ENCODE measurements at places on chromosomes 16 and 17.
A peak's percentile ranks its signal among the peaks of the same experiment; 100 is the strongest.

DNA sequence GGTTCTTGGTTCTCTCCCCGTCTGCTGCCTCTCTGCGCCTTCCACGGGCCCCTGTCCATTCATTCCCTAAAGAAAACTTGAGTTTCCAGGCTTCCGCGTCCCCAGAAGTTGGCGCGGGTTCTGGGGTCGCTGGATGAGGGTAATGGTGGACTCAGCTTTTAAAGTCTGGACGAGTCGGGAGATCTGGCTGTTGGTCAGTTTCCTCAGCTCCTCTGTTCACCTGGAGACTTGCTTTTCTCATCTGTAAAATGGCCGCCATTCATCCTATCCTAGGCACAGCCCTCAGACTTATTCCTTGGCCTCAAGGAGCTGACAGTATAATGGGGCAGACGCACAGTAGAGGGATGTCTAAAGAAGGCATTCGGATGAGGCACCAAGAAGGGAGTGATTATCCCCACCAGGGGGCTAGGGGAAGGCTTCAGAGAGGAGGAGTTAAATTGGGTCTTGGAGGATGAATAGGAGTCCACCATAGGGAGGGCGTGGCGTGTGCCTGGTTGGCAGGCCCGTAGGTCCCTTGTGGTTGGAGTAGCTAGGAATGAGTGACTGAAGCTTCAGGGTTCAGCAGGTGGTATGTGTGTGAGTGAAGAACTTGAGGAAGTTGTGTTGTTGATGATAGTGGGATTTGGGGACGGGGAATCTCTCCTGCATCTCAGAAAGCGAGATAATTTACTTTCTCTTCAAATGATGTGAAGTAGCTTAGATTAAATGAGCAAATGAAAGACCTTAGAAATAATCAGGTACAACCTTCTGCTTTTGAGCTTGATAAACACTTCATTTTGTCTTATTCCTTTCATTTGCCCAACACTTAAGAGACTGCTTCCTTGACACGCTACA, 652 bp downstream of the VPS35L start:
- no peak for DNase-seq

DNA sequence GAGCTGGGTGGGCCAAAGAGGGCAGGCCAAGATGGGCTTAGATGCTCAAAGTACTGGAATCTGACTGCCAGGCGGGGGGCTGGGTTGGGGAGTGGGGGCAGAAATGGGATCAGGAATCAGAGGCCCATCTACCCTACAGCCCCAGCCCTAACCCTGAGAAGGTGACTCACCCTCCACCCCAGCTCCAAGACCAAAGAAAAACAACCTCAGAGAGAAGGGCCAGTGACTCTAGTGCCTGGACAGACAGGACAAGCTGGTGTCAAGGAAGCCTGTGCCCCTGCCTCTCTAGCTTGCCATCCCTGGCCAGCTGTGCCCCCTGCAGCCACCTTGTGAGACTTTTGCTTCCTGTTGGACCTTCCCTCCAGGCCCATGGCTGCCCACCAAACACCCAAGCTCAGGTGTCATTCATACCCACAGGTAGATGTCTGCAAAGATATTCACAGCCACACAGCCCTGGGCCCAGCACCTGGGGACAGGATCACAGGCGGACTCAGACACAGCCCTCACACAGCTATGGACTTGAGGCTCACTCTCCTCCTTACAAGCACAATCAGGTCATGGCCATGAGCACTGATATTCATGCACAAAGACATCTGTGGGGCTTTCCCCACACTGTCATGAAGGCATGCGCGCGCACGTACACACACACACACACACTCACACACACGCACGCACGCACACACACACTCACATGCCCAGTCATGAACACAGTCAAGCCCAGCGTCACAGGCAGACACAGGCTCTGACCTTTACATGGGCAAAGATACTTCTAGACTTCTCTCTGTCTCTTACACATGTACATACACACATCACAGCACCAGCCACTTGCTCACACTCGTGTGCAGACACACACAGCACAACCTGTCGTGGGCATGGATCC, 2.8 kb downstream of the WNT3 start:
- no peak for DNase-seq

DNA sequence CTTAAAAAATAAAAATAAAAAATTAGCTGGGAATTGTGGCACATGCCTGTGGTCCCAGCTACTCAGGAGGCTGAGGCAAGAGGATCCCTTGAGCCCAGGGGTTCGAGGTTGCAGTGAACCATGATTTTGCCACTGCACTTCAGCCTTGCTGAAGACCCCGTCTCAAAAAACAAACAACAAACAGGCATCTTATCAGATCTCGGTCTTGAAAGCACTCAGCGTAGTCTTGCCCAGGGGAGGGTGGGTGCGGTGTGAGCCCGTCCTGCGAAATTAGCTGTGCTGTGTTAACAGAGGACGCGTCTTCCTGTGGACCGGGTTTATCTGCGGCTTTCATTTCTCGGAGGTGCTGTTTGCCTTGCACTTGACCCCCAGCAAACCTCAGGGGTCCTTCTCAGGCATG, 5.4 kb downstream of the GAA start:
- DNase-seq, result no peak

GRCh38 chr16:67053767-67054334, 24.9 kb downstream of the CBFB start:
- DNase-seq, result no peak

GRCh38 chr16:55552621-55553020, 13.9 kb upstream of the CAPNS2 start:
- DNase-seq, result no peak

- DNase-seq, result no peak
Observed at GRCh38 chr17:49996495-49997300, 1.7 kb upstream of the DLX3 start.

DNA sequence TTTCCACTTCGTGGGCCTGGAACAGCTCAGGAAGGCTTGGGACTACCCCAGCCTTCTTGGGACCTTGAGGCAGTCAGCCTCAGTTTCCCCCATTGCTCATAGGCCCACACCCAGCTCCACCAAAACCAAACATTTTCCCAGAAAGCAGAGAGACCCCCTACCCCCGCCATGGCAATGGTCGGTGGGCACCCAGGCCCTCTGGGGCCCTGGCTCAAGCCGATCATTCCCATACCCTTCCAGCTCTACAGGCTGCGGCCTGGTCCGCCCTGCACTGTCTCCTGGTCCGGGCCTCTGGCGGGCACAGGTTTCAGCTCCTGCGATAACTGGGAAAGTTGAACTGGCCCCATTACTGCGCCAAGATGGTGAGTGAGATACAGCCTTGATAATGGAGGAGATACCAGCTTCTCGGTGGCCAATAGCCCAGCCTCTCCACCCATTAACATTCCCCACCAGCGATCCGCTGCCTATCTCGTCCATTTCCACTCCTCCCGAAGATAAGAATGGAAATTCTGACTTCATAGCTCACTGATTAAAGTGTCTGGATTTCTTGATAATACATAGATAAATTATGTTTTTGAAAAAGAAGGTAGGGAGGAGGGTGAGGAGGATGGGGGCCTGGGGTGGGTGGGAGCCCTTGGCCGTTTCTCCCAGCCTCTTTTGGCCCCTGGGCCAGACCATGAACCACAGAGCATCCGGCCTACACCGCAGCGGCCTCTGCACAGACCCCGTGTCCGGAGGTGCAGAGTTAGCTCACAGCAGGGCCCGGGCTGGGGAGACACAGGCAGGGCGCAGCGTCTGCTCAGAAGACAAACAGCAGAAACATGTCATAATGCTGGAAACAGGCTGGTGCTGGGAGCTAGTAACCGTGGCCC, 11.6 kb downstream of the ZFPM1 start:
- DNase-seq, result no peak

- no peak for DNase-seq
Observed at GRCh38 chr16:10120953-10121352, 61.3 kb downstream of the GRIN2A start.

- no peak for DNase-seq
Observed at GRCh38 chr17:7443499-7444485, 1.1 kb upstream of the CHRNB1 start.

DNA sequence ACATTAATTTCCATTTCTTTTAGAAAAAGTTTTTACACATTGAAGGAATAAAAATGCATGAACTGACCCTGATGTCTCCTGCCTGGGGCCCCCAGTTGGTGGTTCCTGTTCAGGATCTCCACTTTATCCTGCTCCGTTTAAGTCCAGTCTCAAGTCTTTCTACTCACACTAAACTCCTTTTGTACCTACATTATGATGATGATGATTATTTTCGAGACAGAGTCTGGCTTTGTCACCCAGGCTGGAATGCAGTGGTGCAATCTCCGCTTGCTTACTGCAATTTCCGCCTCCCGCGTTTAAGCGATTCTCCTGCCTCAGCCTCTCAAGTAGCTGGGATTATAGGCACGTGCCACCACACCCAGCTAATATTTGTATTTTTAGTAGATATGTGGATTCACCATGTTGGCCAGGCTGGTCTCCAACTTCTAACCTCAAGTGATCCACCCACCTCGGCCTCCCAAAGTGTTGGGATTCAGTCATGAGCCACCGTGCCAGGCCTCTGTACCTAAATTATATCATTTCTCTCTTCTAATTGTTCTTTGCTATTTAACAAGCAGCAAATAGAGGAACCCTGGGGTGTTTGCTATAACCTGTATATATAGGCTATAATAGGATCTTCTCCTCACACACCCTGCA, 2.2 kb upstream of the FOXK2 start:
- no peak for DNase-seq

DNA sequence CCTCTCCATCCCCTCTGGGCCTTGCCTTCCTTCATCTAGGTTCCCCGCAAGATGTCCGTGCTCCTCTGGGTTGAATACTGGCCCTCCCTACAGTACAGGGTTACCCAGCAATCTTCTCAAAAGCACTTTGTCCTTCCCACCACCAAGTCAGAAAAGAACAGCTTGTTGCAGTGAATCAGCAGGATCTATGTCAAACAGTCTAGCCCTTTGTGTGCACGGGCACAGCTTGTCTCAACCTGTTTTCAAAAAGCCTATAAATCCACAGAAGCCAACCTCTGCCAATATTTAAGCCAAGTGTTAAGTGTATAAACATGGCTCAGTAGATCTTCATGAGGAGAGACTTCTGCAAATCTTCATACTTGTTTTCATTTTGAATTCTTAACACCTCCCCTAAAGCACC, 25.2 kb downstream of the C17orf67 start:
- DNase-seq, result no peak

DNA sequence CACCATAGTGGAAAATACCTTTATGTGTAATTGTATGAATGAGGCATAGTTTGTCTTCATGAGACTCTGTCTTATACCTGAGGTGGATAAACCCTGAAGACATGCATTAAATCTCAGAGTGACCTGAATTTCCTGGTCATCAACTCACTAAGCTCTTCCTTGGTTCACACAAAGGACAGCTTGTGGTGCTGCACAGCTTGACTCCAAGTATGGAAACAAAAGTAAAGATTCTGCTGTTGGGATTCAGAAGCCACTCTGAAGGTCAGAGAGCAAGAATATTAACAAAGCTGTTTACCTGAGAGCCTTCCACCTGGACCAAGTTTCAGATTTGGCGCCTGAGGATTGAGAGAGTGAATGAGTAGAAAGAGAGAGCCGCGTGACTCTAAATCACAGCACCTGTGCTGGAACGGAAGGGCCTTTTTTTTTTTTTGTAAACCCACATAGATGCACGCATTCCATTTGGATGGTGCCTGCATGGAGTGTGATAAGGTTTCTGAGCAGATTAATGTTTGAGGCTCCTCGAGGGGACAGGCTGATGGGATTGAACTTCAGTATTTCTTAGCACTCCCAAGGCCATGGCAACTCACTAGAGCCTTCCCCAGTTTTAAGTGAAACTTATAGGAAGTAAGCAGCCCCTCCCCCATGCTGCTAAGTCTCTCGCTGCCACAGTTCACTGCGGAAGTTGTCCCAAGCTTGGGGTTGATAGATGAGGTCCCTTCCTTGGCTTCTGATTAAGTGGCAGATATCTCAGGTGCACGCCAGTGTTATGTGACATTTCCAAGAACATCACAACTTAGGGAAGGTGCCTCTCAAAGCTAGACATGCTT, 28.7 kb downstream of the CALB2 start:
- no peak for DNase-seq

DNA sequence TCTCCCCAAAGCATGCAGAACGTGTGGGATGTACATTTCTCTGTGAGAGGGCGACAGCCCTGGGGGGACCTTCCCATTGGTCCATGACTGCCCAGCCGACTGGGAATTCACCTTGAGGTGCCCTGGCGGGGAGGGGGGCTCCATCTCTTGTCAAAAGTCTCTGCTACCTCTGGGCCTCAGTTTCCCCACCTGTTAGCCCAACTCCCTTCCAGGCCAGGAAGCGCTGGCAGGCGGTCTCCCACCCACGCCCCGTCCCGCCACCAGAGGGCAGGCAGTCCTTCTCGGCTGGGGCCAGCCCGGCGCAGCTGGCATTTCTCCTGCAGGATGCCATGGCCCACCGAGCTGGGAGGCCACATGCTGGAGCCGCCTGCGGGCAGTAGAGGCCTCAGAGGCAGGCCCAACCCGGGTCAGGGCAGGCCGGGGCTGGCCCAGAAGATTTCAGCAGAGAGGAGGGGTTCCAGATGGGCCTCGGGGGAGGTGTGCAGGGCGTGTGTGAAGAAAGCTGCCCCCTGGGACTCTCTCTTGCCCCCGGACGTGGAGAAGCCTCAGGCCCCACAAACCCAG, 16.6 kb downstream of the CD7 start:
- no peak for DNase-seq

- DNase-seq, result peak; percentile 39
Observed at GRCh38 chr16:31868691-31869167, 4.9 kb upstream of the ZNF267 start.

- DNase-seq, result no peak
Observed at GRCh38 chr17:79097226-79098055, 22.8 kb downstream of the ENGASE start.

DNA sequence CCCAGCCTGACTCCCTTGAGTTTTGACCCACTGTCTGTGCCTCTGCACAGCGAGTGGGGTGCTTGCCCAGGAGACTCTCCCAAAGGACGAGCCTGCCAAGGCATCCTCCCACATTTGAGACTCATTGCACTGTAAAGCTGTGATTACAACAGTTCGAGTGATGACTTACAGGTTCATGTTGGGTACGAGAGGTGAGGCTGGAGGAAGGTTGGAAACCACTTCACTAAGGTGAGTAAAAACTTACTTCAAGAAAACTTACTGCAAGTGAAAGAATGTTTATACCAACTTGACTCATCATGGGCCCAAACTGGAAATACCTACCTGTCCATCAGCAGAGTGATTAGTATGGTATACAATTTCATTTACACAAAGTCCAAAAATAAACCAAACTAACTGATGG, 360.1 kb upstream of the CDH11 start:
- no peak for DNase-seq

- no peak for DNase-seq
Observed at GRCh38 chr16:55534756-55535155, 25.9 kb downstream of the LPCAT2 start.

DNA sequence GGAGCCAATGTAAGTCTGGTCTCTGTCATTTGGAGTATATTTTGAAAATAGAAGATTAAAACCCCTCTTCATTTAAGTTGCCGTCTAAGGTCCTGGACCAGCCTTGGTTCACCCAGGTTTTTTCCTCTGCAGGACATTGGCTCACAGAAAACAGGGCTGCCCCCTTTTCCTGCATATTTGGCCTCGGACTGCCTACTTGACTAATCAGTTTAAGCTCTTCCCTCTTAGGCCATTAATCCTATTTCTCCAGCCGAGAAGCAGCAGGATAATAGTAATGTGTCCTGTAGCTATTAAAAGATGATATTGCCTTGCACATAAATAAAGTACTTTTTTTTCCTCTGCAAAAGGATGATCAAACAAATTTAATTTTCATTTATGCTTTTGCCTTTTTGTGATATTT, 52.1 kb downstream of the PRKCA start:
- no peak for DNase-seq
